ENCODE measurements at places on chromosomes 13 and 19.

DNA sequence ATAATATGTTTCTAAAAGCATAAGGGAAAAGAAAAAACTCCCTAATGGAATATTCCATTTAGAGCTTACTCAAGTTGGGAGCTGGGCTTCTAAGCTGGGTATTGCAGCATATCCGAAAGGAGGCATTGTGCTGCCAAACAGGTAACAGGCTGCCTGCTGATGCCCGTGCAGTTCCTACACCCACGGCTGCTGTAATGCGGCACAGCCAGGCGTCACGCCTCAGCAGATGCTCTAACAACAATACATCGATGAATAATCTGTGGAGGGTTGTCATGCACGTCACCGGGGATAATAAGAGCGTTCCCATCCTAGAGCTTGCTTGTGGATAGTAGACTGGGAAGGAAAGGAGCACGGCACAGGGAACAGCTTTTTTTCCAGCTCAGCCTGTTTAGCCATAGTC, 1582.1 kb upstream of the SLC10A2 start:
- DNase-seq = no peak

- no peak for DNase-seq
Observed at GRCh38 chr19:48123907-48124651, 13.5 kb upstream of the PLA2G4C start.

DNA sequence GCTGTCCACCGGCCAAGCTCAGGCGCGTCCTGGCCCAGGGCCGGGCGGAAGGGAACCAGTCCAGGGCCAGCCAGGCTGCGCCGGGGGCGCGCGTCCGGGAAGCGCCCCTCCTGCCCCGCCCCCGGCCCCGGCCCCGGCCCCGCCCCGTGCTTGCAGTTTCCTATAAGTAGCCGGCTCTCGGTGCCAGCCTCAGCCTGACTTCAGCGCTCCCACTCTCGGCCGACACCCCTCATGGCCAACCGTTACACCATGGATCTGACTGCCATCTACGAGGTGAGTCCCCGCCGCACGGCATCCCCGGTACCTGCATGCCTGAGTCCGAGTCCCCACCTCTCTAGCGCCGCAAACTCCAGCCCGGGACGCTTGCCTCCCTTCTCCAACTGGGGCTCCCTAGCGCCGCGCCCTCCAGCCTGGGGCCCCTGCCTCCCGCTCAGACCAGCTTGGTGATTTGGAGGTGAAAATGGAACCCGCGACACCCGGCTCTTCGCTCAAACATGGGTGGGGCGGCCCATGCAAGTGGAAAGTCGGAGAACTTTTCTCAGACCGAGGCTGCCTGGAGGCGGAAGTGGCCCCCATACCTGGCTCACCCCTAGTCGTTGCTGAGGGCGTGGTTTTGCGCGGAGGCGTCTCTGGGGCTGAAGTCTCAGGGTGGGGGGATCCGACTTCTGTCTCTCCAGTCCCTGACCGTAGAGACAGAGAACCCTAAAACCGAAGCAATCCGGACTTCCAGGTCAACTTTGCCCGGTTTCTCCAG, at the start of gene ZFP36:
Gene ZFP36 (plus strand): TSS at position 192 of the 754 bp plus-strand sequence. CDS start 58 bp downstream, at position 250.
- DNase-seq = peak; percentile 98

GRCh38 chr13:103066781-103067345, 646 bp upstream of the SLC10A2 start:
- DNase-seq = no peak

DNA sequence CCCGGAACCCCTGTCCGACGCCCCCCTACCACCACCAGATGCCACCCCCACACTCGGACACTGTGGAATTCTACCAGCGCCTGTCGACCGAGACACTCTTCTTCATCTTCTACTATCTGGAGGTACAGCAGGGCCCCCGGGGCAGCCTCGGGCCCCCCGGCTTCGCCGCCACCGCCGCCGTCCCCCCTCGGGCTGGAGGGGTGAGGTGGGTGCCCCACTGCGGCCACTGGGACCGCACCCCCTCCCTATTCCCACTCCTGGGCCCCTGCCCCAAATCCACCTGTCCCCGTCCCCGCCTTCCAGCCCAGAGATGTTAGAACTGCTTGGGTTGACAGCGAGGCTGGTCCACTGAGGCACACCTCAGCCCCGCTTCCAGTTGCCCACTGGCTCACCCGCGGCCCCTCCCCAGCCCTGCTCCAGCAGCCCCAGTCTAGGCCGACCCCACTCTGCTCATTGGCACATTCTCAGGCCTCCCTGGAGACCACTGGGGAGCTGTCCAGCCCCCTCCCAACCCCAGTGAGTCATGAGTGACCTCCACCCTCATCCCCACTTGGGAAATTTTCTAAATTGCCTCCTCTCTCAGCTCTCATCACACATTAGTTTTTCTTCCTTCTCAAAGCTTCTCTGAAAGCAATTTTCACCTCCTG, 6.5 kb downstream of the LENG1 start:
- DNase-seq = no peak

- DNase-seq = no peak
Observed at GRCh38 chr19:45016388-45017314, 15.4 kb downstream of the RELB start.

DNA sequence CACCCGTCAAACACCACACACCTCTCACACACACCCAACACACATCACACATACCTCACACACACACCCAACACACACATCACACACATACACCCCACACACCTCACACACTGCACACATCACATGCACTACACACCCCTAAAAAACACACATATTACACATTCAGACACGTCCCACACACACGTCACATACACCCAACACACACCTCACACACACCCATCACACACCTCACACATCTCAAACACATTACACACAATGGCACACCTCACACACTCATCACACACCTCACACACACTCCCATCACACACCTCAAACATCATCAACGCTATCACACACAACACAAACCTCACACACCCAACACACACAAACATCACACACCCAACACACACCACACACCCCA, 133.1 kb downstream of the CRYL1 start:
- peak; percentile 64 for DNase-seq

- DNase-seq = no peak
Observed at GRCh38 chr19:15374796-15375440, 4.7 kb downstream of the AKAP8 start.

- DNase-seq = no peak
Observed at GRCh38 chr13:87884884-87885283, 213.7 kb downstream of the SLITRK5 start.

DNA sequence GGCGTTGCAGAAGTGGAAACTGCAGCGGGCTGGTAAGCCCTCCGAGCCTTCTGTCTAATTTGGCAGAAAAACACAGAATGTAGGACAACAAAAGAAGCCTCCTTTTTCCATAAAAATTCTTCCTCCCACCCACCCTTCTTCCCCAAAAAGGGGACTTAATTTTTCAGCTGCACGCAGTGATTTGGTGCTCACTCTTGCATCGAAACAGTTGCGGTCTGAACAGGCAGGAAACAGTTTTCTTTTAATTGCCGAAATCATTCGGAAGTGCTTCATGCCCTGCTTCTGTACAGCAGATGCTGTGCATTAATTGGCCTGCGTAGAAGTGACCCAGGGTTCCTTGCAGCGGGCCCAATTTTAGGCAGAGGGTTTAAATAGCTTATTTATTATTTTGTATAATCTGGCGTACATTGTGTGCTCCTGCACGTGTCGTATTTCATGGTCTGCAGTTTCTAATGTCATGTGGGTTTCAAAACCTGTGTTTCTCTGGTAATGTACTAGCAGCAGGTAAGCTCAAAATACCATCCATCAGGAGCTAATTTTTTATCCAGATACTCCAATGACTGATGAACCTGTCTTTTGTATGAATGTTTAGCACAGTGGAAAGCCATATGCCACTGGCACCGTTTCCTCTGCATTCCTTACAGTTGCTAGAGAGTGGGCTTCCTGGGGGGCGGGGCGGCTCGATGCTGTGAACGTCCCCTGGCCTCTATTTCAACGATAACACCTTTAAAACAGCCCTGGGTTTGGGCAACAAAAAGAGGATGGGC, 66.6 kb downstream of the GGACT start:
- no peak for DNase-seq

GRCh38 chr19:19539698-19540063, 1.6 kb downstream of the CILP2 start:
- no peak for DNase-seq

DNA sequence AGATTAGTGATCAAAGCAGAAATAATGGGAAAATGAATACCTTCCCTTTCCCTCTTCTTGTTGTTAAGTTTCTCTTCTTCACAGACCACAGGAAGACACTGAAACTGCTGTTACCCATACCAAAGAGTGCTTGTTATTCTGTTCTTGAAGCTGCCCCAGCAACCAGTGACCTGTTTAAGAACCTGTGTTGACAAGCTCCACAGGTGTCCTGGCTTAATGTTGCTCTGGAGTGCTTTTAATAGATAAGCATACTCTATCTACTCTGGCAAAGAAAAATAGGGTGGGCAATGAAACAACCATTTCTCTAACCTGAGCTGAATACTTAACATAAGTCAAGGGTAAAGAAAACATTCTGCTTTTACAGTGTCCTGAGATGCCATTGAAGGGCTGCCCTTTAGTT, 506.7 kb upstream of the GPC6 start:
- no peak for DNase-seq

DNA sequence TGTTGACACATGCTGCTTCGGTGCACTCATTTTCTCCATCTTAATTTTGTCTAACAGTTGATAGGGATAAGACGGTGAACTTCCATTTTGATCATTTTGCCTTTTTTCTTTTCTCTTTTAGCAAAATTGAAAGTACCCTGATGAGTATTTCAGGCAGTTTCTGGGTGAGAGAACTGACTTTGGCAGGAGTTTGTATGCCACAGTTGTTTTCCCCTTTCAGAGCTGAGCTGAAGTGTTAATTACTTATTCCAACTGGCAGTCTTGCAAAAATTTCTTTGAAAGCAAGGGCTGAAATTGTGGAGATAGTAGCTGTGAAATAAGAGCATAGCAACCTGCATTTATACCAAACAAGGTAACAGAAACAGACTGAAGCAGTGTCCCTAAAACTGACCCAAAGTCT, 180.2 kb downstream of the SLITRK5 start:
- no peak for DNase-seq

GRCh38 chr13:111484141-111484925, 163.9 kb downstream of the TEX29 start:
- no peak for DNase-seq

DNA sequence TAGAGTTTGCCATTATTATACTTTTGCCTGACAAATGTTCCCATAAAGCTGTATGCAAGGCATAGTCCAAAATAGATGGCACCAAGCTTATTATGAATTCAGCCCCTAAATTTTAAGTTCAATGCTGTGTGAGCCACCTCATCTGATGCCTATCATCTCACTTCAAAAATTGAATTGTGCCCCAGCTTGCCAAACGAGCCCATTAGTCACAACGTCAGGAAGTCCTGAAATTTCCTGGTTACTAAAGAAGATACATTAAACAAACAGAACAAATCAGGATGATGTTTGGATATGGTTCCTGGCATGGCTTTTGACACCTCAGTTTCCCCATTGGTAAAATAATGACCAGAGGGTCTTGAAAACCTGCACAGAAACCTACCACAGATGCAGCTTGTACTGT, 147.5 kb upstream of the SOX21 start:
- DNase-seq = no peak

DNA sequence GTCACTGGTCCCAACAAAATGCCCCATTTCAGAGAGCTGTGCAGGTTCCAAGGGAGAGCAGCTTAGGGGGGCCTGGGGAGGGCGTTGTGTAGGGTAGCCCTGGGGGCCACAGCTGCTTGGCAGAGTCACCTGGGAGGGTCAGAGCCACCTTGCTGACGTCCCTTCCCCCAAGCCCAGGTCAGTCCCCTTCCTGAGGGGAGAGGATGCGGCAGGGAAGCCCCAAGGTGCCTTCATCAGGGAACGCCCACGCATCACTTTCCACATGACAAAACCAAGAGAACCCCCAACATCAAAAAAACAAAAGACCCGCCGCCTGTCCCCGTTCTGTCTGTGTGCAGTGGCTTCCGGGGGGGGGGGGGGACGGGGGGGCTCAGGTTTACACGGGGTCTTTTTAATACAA, 5.3 kb upstream of the UQCR11 start:
- DNase-seq = no peak

DNA sequence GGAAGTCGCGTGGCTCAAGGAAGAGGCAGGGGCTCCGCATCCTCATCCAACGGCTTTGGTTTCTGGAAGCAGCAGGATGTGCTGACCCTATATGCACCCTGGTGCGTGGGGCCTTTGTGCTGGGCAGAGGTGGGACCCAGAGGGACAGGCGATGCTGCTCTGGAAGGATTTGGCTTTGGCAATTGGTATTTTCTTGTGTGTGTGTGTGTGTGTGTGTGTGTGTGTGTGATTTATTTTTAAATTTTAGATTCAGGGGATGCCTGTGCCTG, 321.9 kb upstream of the ZNF507 start:
- no peak for DNase-seq

DNA sequence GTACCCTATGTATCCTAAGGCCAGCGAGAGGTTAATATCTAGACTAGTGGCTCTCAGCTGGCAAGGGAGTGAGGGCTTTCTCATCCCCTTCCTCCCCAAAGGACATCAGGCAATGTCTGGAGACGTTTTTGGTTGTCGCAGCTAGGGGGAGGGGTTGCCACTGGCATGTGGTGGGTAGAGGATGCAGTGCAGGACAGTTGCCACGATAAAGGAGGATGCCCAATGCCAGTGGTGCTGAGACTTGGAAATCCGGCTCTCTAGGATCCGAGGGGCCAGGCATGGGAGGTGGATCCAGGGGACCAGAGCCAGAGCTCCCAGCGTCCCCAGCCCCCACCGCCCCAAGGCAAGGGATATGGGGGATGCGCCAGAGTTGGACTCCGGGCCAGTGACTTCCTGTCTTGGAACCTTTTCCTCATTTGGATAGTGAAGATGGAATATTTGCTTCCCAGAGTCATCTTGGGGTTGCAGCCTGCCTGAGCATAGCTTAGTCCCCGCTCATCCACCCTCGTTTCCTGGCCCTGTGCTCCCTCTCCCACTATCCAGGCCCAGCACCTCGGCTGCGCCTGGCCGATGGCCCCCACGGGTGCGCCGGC, 4.9 kb downstream of the SSC5D start:
- DNase-seq = no peak

DNA sequence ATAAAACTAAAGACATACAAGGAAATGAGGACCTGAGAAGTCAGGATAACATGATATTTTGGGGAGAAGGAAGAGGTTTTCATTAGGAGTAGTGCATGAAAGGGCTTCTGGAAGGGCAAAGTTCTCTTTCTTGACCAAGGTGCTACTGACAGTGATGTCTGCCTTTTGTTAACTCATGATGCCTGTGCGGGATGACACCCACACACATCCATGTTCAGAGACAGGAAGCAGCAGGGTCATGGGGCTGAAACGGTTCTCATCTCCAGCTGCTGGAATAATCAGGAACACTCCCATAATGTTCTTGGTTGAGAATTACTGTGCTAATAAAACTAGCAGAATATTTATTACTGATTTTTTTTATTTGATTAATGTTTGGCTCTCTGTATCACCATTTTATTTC, 29.1 kb downstream of the KCNC3 start:
- DNase-seq = no peak

DNA sequence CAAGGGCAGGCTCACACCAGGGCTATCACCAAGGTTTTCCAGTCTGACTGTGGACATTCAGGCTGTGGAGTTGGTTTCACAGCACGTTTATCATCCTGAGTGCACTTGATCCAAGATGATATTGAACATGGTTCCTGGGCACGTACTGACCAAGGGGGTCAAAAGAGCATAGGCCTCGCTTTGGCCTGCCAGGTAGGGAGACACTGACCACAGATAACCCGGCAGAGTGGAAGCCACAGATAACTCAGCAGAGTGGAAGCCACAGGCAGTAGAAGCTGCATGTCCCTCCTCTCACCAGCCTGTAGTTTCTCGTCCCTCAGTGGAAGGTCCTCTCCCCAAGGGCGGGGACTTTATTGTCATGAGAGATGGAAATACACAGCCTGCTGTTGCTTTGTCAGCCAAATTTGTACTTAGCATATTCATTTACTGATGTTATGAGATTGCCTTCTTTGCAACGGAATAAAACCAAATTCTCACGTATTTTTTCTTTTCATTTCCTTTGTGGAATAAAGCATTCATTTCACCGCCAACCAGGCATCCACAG, 8.8 kb upstream of the KRTDAP start:
- no peak for DNase-seq
